HCT116 (cell line): ENCODE measurements at places on chromosomes 6 and 20. TPM values are rescaled to one million over a fixed set of nuclear protein-coding genes. Genes with fewer than 3 reads are reported as not detected.

DNA sequence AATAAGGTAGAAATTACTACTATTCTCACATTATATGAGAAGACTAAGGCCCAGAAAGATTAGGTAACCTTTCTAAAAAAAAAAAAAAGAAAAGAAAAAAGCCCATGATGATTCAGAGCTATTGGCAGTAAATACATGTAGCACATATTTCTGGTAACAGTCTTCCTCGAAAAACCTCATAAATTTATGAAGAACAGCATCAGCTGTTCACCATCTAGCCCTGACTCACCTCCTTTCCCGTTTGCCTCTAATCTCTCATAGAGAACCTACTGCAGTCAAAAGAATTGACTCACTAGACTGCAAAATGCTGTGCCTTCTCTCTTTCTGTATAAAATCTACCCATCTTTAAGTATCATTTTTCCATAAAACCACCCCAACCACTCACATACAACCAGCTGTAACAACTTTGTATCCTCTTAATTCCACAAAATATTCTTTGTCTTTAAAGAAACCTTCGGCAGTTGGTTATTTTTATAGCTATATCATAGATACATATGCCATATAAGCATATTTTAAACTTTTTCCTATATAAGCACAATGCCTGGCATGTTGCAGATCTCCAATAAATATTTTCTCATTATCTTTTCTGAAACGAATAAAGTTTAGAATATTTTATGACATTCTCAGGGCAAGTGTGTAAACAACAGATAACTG is 152.7 kb upstream of the ENPP5 start:
- H3K4me3 ChIP-seq = no peak overlapping the region
- no peak overlapping the region for H3K27ac ChIP-seq
- no peaks in the 10 kb centered on the region for H3K4me1 ChIP-seq

GRCh38 chr6:133983099-133983939 is 30.3 kb downstream of the TBPL1 start:
- H3K27ac ChIP-seq = no peak overlapping the region
- no peak overlapping the region for H3K4me3 ChIP-seq
- H3K4me1 ChIP-seq = peaks cover 16% of the 10 kb centered on the region
- H3K36me3 ChIP-seq = 0 out of 2 replicates have a peak, but pooled peaks cover 3% of the 10 kb centered on the region
- no peaks in the 10 kb centered on the region for H3K27me3 ChIP-seq

GRCh38 chr6:47420394-47421371 is 56.9 kb upstream of the CD2AP start:
- no peak for DNase-seq
- peaks cover 20% of the 10 kb centered on the region for H3K4me1 ChIP-seq
- no peaks in the 10 kb centered on the region for H3K27me3 ChIP-seq
- H3K27ac ChIP-seq = no peak overlapping the region
- no peak overlapping the region for H3K4me3 ChIP-seq

- H3K36me3 ChIP-seq = no peaks in the 10 kb centered on the region
- DNase-seq = no peak
- no peaks in the 10 kb centered on the region for H3K27me3 ChIP-seq
- no peak overlapping the region for H3K4me3 ChIP-seq
- H3K4me1 ChIP-seq = no peaks in the 10 kb centered on the region
Observed at GRCh38 chr6:53692172-53692571, 26.6 kb upstream of the KLHL31 start.

DNA sequence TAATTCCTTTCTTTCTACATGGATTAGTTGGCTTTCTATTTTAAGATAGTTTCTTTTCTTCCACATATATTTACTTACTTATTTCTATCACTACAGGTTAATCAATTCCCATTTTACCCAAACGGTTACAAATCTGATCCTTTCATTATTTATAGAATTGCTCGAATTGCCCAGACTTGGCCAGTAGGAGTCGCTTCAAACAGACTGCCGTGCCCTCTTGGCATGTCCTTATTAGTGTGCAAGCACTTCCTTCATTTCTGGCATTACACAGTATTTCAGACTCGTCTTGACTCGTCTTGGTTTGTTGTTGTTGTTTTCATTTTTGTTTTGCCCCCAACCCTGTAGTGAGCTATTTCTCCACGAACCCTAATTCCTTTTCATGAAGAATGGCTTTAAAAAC is 74.6 kb downstream of the SAMD3 start:
- H3K4me3 ChIP-seq = no peak overlapping the region
- no peaks in the 10 kb centered on the region for H3K36me3 ChIP-seq
- H3K27ac ChIP-seq = no peak overlapping the region
- no peaks in the 10 kb centered on the region for H3K4me1 ChIP-seq

DNA sequence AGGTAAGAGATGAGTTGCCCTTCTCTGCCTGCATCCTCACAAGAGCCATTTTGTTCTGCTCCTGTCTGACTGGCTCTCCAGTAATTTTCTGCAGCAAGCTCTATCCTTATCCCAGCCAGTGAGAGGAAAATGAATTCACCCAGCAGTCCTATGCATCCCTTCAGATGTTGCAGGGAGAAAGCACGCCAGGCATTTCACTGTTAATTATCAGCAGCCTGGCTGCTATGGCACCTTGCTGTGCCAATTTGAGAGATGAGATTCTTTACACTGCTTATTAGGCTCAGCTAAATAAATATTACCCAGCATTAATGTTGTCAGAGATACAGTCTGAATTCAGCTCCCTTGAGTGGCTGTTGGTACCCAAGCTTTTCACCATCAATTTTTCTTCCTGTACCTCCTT is 61.1 kb upstream of the SNAP25 start:
- H3K4me3 ChIP-seq = no peak overlapping the region
- DNase-seq = no peak
- H3K27ac ChIP-seq = no peak overlapping the region
- H3K4me1 ChIP-seq = no peaks in the 10 kb centered on the region

- DNase-seq = no peak
- H3K27me3 ChIP-seq = no peaks in the 10 kb centered on the region
- H3K27ac ChIP-seq = no peak overlapping the region
- H3K36me3 ChIP-seq = no peaks in the 10 kb centered on the region
Observed at GRCh38 chr6:138052783-138053182, 54.4 kb downstream of the PERP start.

DNA sequence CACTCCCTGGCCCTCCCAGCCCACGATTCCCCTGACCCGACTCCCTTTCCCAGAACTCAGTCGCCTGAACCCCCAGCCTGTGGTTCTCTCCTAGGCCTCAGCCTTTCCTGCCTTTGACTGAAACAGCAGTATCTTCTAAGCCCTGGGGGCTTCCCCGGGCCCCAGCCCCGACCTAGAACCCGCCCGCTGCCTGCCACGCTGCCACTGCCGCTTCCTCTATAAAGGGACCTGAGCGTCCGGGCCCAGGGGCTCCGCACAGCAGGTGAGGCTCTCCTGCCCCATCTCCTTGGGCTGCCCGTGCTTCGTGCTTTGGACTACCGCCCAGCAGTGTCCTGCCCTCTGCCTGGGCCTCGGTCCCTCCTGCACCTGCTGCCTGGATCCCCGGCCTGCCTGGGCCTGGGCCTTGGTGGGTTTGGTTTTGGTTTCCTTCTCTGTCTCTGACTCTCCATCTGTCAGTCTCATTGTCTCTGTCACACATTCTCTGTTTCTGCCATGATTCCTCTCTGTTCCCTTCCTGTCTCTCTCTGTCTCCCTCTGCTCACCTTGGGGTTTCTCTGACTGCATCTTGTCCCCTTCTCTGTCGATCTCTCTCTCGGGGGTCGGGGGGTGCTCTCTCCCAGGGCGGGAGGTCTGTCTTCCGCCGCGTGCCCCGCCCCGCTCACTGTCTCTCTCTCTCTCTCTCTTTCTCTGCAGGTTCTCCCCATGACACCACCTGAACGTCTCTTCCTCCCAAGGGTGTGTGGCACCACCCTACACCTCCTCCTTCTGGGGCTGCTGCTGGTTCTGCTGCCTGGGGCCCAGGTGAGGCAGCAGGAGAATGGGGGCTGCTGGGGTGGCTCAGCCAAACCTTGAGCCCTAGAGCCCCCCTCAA is at the start of gene LTA:
Gene LTA, plus strand, starts transcription at position 249 of the 871 bp plus-strand sequence. Its CDS starts 454 bp downstream, at position 703.
- DNase-seq = no peak
- H3K4me1 ChIP-seq = no peaks in the 10 kb centered on the region
- no peaks in the 10 kb centered on the region for H3K36me3 ChIP-seq
- H3K27ac ChIP-seq = no peak within 1 kb of the TSS

Gene ZNF334
- not detected for total RNA-seq

Gene SLC52A3
- 10.2 TPM for total RNA-seq

Gene EYS
- total RNA-seq = not detected
